ENCODE measurements at places on chromosomes 11 and 22. TPM values are rescaled to one million over a fixed set of nuclear protein-coding genes. Genes with fewer than 3 reads are reported as not detected.
A peak's percentile ranks its signal among the peaks of the same experiment; 100 is the strongest.

ESAM gene
- total RNA-seq = 27.2 TPM

TMEM258 gene
- total RNA-seq = 36.7 TPM

TOM1 gene
- total RNA-seq = 31.5 TPM

DNA sequence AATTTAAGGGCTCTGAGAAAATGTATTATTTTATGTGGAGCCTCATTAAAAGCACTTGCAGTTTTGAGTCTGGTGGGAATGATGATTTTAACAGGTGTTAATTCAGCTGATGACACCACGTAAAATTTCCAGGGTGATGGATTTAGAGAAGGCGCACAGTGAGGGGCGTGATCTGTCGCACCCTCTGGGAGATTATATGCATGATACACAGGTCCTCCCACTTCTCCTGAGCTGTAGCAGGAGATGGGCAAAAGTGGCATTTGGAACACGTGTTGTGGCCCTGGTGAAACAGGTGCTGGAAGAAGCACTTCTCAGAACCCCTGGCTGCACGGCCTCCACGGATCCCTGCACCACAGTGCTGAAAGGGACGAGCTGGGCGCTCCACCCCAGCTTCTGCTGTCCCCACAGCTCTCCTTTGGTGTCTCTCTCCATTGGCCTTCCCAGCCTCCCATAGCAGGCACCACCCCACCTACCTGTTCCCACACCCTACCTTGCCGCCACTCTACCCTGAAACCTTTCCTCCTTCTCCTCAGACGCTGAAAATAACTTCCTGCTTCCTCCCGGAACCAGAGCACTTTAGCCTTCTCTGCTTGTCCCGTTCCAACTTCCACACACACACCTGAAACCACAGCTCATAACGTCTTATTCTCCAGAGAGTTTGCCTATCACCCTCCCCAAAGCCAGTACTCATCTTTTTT lies 6.9 kb upstream of the SORL1 start:
- no peak for ATAC-seq

DNA sequence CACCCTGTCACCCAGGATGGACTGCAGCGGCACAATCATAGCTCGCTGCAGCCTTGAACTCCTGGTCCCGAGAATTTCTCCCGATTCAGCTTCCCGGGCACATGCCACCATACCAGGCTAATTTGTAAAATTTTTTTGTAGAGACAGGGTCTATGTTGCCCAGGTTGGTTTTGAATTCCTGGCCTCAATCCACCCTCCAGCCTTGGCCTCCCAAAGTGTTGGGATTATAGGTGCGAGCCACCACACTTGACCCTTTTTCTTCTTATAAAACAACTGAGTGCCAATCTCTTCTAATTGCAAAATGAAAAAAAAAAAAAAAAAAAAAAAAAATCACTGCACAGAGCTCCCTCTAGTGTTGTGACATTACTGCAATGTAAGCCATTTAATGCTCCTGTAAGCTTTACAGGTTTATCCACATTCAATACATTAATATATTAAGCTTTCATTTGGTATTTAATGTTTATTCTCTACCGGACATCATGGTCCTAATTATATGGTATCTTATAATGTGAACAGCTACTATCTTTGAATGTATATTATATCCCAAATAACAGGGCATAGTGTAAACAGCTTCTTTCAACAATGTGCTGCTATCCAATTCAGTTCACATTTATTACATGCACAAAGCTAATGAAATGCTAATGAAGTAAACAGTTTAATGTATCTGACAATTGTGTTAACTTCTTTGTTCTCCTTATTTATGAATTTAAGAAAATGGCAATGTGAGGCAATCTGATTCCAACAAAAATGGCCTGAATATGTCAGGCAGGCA lies 44.6 kb downstream of the COPB1 start:
- no peak for ATAC-seq

- peak; percentile 72 for ATAC-seq
Observed at GRCh38 chr11:74030723-74031676, 22.1 kb upstream of the UCP3 start.

DNA sequence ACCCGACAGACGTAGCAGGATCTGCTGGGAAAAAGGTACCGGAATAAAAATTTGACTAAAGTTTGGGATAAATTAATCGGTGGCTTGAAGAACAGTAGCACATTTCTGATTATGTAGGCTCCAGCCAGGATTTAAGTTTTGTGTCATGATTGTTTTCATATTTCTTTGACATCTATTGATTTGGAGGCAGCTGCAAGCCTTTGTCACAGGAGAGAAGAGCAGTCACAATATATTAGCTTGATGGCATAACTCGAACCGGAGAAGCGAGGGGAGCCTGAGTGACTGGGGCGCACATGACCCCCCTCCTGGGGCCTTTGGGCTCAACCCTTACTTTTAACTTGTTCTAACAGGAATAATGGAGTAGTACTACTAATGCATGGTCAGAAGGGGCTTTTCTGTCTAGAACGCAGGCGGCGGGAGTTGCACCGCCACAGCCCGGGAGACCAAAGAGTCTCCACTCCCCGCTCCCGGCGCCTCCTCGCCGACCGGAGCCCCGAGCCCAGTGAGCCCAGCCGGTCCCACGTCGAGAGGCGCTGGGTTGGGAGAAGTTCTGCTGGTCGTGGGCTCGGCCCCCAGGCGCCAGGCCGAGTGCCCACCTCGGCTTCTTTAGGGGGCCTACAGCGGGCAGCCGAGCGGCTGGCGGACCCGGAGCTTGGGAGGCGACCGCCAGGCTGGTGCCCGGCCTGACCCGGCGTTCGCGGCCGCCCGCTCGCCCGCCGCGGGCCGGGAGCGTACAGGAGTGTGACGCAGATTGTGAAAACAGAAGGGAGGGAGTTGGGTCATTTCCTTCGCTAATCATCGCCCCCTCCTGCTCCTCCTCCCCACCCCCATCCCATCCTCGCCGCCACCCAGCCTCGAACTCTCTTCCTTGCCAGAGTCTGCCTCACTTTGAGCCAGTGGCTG lies 15.7 kb upstream of the PAX6 start:
- ATAC-seq = no peak

DNA sequence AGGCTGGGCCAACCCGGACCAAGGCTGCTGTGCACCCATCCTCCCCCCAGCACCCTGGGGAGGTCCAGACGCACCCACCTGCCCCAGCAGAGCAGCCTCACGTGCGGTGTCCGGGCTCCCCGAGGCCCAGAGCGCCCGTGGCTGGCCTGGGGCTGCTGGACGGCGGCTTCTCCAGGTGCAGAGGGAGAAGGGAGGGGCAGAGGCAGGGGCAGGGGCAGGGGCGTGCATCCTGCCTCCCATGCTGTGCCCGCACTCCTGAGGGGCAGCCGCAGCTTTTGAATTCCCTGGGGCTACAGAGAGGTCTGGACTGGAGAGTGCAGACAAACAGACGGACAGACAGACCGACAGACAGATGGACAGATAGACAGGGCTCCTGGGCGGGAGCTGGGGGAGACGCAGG lies 83.6 kb upstream of the PRR5 start:
- ATAC-seq = no peak

- ATAC-seq = no peak
Observed at GRCh38 chr22:25829808-25830777, 88.1 kb downstream of the MYO18B start.

DNA sequence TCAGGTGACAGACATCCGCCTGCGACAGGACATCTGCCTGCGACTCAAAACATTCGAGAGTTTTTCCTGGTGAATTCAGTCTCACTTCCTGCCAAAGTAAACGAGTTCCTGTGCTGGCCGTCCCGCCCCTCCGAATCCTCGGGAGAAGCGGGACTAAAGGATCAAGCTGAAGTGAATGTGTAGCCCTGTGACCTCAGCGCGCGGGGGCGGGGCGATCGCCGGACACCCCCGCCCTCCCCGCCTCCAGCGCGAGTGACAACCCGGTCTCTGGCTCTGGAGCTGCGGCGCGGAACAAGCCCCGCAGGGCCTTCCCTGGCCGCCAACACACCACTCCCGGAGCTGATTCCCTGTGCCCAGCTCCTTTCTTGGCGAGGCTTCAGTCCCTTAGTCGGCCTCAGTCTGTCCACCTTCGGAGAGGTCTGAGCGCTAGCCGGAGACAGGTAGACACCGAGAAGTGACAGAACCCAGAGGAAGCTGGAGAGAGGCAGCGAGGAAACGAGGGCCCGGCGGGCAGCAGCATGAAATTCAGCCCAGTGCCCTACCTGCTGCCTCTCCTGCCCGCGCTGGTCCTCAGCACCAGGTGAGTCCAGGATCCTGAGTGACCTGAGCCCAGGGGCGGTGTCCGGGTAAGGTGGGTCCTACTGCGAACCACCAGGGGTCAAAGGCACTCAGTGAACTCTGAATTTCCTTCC lies 766.4 kb upstream of the LUZP2 start:
- ATAC-seq = no peak

DNA sequence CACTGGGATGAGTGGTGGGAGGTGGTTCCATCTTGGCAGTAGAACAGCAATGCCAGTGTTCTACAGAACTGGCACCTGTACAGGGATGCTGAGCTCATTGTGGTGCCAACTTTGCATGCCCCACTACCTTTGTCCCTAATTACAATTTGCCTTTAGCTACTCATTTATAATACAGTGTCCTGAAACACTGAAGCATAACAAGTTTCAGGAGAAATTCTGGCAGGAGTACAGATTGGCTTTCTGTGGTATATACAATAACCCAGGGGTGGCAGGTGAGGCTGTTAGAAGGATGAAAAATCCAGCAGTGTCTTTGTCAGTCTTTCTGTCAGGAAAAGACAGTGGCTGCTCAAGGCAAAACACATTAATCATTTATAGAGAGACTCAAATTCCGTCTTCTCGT lies 240.3 kb downstream of the FAM76B start:
- ATAC-seq = no peak

DNA sequence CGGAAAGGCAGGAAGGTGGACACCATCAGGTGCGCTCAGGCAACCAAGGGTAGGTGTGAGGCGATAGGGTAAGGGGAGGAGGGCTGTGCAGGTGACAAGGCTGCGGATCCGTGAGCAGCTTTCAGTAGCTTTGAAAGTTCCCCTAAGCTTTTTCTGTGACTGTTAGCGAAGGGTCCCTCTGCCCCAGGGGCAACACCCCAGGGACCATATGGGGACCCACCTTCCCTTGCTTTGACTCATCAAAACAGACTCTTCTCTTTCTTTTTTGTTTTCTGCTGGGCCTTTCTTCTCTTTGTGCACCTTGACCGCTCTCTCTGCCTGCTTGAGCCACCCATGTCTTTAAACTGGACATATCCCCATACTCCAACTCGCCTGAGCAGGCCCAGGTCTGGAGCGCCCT lies 136.9 kb downstream of the FEZ1 start:
- ATAC-seq = no peak

DNA sequence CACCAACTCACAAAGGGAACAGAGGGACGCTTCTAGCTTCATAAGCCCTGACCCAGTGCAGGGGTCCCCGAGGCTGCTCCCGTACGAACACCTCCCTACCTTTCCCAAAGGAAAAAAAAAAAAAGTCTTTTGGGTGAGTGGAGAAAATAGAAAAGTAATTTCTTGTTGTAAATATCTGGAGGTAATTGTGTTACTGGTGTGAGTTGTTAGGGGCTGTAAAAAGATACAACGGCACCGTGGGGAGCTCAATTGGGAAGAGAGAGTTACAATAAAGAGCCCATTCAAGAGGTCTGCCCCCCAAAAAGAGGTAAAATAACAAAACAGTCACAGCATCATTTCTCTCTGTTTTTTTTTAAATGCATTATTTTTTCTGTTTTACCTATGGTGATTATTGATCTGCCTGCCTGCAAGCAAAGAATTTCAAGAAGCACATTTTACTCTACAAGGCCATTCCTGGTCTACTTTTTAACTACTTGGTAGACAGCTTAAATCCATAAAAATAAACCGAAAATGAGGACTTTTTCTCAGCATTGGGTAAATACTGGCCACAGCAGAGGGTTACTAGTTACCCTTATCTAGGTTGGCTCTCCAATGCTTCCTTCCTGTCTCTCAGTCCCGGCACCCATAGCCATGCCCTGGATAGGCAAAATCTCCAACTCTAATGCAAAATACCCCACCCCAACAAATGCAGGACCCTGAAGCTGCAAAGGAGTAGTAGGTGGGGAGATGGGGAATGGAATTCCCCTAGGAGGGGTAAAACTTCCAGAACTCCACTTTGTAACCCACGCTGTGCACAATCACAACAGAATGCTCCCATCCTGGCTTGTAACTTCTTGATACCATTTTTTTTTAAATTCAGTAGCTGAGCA lies 3.1 kb downstream of the PAX6 start:
- no peak for ATAC-seq

- ATAC-seq = no peak
Observed at GRCh38 chr11:67666303-67666645, 8.1 kb downstream of the ALDH3B2 start.

Measured in gastroesophageal sphincter (tissue), 4 donors.